ENCODE measurements at places on chromosomes 2 and 18.

DNA sequence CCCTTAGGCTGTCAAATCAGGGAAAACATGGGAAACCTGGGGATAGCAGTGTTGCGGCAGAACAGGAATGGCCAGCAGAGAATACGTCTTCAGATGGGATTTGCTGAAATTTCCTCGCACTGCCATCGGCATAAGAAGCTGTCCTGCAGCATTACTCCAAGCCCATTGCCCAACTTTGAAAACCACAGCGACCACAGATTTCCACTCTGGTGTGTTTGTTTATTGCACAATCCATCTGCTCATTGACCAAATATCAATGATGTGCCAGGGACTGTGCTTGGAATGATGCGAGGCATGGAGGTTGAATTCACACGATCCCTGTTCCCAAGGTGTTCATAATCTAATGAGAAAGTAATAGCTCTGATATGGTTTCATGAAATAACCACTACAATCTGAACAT lies 383.3 kb upstream of the MYT1L start:
- no peak for DNase-seq

GRCh38 chr2:222410534-222410933 lies 13.8 kb upstream of the SGPP2 start:
- DNase-seq, result no peak

- no peak for DNase-seq
These were observed 249.2 kb downstream of the TXNL1 start for GRCh38 chr18:56389190-56389589.

DNA sequence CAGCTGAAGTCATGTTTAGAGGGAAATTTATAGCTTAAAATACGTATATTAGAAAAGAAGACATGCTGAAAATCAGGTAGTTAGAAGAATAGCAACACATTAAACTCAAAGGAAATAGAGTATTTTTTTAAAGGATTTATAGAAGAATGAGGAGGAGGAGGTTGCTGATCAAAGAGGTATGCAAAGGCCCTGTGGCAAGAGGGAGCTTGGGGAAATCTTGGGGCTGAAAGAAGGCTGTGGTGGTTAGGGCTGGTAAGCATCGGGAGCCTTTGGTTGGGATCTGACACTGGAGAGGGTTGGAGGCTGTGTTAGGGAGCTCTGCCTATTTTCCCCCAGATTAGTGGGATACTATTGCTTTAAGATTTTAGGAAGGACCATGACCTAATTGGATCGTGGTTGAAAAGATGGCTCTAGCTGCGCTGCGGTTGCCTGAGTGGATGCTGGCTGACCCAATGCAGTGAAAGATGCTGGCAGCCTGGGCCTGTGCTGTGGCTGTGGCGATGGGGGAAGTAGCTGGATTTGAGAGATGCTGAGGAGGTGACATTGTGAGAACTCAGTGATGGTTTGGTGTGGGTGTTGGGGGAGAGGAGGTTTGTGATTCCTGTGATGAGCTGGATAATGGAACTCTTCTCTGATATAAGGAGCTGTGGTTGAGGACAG lies 11.7 kb downstream of the DGKD start:
- DNase-seq, result no peak

DNA sequence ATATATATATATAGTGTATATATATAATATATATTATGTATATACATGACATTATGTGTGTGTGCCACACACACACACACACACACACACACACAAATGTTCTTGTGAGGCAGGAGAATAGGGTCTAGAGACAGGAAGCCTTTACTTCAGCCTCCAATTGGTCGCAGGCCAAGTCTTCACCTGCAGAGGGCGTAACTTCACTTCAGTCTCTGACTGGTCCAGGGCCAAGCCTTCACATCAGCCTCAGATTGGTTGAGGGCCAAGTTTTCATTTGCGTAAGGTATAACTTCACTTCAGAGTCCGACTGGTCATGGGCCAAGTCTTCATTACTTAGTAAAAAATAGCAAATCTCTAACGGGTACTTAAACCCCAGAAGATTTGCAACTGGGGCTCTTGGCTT lies 13.2 kb upstream of the SS18 start:
- DNase-seq, result no peak

GRCh38 chr2:56211048-56211447 lies 27.3 kb downstream of the CCDC85A start:
- DNase-seq, result no peak

DNA sequence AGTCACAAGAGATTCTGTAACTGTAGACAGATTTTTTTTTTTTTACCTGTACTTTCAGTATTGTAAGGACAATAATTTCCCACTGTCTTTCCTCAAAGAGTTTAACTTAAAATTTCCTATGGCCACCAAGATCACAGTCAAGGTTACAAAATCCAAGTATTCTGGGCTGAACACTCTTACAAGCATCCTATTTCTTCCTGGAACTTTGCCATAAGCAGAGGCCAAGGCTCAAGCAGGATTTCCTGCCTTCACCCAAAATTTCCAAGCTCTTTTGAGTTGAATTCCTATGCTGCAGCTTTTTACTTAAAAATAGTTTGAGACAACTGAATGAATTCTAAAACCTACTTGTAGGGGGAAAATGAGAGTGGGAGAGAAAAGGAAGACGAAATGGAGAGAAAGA lies 299.4 kb downstream of the ZNF516 start:
- no peak for DNase-seq

GRCh38 chr2:186486651-186487647 lies 889 bp downstream of the ZC3H15 start:
- DNase-seq, result no peak

DNA sequence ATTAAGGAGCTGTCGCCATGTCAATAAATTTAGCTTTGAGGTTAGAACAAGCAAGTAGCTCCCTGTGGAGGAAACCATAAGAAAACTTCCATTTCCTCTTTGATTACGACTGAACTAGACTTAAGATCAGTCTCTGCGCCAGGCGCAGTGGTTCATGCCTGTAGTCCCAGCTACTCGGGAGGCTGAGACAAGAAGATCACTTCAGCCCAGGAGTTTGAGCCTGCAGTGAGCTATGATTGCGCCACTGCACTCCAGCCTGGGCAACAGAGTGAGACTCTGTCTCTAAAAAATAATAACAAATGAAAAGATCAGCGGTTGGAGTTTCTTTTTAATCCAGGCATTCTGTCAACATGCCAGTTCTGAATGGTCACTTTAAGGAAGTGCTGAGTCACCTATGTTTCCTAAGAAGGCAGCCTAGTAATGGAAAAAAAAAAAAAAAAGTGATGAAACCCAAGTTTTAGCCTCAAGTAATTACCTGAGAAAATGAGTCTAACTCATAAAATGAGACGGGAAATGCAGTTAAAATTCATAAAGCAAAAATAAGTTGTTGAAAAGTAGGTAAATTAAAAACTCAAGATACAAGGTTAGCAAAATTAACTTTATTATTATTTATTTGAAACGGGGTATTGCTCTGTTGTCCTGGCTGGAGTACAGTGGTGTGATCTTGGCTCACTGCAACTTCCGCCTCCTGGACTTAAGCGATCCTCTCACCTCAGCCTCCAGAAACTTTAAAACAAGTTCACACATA lies 10.2 kb downstream of the C18orf32 start:
- no peak for DNase-seq

DNA sequence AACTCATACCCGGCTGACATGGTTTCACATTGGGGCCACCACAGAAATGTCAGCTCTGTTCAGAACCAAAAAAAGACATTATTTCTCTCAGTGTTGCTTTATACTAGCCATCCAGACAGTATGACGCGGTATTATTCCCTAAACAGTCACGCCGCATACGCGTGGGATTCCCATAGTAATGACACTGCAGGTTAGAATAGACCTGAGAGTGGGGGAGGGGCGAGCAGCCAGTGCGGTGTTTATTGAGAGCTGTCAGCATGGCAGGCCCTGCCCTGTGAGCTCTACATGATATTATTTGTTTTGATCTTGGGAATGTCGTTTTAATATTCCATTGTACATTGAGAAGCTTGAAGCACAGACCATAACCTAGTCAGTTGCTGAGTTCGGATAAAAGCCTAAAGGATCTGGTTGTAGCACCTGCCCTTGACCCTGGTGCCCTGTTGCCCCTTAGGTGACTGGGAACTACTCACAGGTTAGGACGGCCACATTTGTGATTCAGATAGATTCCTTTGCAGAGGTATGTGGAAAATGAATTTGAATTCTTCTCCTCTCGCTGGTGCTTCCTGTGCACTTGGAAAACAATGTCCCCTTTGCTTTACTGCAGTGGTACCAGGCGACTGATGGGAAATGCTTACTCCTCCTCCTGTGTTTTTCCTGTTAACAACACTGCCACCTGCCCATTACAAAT lies 150.1 kb downstream of the ARHGAP28 start:
- DNase-seq, result no peak

DNA sequence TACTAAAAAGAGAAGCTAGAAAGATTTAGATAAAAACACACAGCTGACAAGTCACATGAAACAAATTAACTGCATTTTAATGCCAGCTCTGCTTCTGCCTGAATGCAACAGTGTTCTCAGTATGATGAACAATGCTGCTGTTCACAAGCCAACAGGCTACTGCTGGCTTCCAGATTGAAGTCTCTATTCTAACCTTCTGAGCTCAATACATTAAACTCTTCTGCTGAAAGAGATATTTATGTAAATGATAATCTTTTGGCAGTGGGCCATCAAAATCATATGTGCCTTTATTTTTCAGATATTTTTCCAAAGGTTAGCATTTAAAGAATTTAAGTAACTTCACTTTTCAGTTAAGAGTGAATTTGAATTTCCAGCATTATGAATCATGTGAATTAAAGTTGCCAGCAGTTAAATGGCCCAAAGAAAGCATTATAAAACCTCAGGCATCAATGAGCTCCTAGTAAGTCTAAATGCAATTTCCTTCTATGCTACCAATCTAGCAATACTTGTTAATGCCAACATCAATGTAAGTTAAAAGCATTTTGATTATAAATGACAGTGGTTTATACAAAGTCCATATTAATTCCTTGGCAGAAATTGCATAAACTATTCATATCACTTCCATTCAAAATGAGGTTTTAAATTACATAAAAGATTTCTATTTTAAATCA lies 72.4 kb downstream of the ID2 start:
- DNase-seq, result peak; percentile 31

DNA sequence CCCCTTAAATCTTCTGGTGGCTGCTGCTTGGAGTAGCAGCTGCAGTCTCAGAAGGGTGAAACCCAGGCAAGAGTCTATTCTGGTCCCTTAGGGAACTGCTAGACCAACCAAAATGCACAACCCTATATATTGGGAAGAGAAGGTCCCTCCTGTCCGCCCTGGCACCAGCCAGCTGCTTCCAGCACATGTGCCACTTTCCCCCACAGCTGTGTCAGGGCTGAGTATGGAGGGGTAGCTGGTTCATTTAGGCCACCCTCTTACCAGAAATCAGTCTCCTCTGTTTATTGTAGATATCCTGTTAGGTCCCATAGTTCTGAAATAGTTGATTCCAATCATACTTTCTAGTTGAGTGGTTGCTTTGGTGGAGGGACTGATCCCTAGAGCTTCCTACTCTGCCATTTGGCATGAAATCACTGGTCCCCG lies 68.9 kb downstream of the BIRC6 start:
- no peak for DNase-seq

Measured in NCI-H1105 (cell line).